ENCODE measurements at places on chromosomes 16 and 17.

DNA sequence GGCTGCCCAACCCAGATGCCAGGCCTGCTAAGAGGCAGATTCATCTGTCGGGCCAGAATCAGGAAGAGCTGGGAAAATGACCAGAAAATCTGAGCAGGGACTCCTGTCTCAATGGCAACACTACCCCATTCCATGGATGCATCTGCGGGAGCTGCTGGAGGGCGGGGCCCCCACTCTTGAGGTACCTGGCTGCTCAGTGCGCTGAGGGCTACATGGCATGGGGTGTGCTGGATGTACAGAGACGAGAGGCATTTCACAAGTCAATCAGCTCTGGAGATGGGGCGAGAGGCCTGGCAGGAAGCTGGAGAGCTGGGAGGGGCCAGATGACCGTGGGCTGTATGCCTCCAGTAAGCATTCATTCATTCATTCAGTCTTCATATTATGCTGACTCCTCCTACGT lies 6.4 kb downstream of the SDK2 start:
- no peak for DNase-seq

DNA sequence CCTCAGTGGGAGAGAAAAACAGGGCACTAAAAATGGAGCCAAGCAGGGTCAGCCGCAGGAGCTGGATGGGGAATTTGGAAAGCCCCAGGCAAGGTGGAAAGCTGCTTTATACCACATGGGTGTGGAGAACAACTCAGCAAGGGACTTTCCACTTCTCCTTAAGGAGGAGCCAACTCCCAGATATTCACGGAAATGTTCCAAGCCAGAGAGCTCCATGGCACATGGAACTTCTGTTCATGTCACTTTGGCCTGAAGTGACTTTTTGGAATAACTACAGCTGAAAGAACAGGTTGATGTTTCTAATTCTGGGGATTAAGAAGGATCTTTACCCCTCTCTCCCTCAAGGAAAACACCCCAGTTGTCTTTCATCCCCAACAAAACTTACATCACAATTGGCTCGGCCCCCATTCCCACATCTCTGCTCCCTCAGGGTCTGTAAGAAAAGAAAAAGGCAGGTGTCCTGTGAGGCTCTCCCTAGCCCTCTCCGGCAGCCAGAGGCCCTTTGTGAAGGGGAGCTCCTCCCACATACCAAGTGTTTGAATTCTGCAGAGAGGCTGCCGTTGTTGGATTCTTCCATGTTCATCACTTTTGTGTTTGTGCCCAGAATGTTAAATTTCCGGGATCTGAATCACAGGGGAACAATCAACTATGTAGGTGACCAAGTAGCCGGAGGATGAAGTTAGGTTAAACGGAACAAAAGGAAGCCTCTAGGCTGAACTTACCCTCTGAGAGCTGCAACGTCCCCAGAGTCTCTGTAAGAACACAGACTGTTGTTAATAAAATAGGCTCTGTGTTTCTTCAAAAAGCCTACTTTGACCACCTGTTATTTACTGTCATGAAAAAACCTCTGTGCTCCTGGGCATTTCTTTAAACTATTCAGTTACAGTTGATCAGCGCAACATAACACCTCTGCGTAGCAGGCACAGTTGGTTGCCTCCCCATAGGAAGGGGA lies 41.0 kb downstream of the STAT5A start:
- DNase-seq: peak; percentile 36

GRCh38 chr17:42809250-42809649 lies 10.6 kb downstream of the CNTD1 start:
- DNase-seq: no peak

GRCh38 chr16:9099131-9099625 lies 7.7 kb downstream of the HAPSTR1 start:
- no peak for DNase-seq

DNA sequence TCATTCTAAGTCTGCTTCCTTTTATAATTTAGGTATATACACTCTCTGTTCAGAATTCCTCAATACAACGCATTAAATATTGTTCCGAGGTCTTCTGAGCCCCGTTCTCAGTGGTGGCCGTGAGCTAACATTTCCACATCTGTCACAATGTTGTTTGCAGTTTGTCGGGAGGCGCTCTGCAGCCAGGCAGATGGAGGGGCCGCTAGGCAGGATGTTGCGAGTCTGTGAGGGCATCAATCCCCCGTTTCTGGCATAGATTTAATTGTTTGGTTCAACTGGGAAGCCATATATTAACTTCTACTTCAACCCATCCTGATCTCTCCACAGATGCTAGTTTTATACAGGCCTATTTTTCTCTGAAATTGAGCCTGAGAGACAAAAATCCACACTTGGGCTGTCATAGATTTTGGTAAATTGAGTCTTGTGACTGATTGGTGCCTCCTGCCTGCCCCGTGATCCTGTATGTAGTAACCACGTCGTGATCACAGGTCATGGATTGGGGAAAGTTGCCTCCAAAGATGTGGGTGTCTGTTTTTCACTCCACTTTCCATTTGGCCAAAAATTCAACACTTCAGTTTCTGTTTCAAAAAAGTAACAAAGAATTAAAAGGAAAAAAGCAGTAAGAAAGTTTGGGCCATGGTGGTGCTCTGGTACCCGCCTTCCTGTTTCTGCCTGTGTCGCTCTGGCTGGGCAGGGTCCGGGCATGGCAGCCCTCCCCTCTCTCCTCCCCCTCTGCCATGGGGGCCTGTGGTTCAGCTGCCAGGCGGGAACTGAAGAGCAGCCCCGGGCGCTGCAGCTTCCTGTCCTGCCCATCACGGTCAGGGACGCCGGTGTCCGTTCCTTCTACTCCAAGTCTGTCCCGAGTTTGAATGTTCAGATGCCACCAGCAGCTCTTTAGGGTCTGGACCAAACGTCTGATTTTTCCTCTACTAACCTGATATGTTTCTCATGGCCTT lies 41.5 kb downstream of the RPTOR start:
- no peak for DNase-seq

DNA sequence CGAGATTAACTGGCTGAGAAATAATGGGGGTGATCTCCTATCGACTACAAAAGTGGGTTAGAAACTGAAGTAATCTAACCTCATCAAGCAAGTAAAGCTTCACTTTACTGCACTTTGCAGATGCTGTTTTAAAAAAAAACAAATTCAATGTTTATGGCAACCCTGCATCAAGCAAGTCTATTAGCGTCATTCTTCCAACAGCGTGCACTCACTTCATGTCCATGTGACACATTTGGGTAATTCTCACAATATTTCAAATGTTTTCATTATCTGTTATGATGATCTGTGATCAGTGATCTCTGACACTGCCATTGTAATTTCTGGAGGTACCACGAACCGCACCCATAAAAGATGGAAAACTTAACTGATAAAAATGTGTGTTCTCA lies 70.8 kb downstream of the KANSL1 start:
- no peak for DNase-seq

GRCh38 chr16:30082545-30083090 lies 6.8 kb downstream of the PPP4C start:
- DNase-seq: no peak

DNA sequence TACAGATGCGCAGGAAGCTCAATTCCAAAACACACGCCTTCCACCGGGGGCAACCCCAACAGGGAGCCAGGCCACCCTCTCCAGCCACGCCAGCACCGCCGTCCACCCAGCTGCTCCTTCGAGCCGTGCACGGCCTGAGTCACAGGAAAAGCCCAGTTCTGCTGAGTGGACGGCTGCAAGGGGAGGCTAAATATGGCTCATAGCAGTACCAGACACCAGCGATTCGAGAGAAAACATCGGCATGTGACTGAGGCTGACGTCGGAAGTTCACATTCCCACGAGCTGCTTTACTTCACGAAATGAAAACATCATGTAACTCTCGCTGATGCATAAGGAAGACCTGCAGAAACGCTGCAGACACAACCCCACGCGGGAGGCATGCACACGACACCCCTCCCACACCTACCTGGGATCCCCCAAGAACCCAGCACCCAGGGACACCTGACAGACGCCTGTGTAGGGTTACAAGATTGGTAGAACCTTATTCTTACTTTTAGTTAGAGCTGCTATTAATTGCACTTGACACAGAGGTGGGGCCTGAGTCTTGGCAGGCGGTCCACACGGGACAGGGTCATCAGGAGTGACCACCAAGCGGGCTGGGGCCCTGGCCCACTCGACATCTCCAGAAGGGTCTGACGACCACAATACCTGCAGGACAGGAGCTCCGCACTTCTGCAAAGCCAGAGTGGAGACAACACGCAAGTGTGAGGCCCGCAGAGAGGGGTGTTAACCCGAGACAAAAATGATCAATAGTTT lies 116.8 kb downstream of the ANKRD11 start:
- no peak for DNase-seq

GRCh38 chr17:78665952-78666920 lies 89.0 kb upstream of the DNAH17 start:
- no peak for DNase-seq

DNA sequence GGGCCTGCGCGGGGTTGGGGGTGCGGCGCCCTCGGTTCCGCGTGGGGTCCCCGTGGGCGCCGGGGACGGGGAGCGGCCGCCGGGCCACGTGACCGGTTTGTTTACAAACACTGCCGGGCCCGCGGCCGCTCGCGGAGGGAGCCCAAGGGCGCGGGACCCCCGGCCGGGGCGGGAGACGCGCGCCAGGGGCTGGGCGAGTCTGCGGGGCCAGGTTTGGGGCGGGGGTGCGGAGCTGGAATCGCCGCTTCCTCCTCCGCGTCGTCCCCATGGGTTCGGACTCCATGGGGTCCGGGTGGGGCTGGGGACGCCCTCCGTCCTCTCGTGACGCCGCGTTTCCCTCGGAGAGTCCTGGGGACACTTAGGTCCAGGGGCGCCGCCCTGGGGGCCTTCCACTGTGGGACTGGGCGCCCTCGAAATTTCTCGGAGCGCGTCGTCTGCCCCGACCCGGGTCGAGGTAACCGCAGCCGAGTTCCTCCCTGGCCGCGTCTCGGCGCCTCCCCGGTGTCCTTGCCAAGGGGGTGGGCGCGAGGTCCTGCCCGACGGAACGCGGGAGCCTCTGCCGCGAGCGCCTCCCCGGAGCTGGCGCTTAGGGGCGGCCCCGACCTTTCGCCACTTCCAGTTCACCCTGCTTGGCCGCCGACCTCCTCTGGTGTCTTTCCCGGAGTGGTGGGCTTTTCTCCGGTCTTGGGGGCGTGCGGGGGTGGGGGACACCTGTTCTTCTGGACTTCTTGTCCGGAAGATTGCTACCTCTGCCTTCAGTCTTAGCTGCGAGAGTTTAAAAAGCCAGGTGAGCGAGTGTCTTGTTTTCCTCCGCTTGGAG lies 684 bp downstream of the YPEL2 start:
- peak; percentile 10 for DNase-seq

DNA sequence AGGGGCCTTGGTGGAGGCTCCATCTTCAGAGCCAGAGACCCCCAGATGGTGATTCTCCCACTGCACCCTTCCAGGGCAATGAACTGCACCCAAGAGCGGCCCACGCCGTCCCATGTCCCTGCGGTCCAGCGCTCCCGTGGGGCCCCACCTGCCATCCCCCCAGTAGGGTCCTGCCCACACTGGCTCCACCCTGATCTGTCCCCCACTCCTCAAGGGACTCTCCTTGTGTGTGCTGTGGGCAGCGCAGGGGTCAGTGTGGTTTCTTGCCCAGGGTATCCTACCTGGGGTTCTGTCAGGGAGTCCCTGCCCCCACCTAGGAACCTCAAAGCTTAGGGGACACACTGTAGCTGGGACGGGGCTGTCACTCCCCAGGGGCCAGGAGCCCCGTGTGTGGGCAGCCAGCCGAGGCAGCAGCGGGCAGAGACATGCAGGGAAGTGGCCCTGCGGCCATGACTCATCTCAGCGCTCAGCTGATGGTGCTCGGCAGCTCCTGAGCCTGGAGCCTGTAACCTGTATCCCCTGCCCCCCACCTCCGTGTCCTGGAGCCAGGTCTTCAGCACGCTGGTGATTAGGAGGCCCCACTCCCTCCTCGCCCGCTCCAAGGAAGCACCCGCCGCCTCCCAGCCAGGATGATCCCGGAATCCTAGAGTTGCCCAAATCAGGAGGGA lies 35.7 kb upstream of the SSTR5 start:
- DNase-seq: no peak

DNA sequence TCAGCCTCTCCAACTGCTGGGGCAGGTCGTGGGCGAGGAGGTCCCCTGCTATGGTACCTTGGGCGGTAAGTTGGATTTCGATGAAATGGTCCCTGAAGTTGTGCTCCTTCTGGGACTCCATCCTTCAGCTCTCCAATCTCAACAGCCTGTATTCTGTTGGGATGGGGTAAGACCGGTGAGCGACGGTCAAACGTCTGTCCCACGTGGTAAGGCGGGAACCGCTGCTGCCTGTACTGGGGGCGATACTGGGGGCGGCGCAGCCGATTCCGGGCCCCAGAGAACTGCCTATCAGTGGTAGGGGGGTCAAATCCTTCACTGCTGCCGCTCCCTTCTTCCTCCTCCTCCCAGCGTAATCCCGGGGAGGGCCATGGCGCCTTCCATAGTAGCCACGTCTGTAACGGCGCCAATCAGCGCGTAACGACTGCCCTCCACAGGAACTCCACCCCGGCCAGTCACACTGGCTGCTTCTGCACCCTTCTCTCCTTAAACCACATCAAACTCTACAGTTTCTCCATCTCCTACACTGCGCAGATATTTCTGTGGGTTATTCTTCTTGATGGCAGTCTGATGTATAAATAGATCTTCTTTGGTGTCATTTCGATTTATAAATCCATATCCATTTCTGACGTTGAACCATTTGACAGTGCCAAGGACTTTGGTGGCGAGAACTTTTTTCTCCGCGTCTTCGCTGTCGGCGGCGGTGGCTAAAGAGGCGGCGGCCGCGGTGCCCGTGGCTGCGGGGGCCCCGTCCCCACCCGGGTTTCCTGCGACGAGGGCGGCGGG lies 41.1 kb downstream of the AHSP start:
- no peak for DNase-seq

- DNase-seq: no peak
Measured at GRCh38 chr16:27475561-27475960, 73.6 kb downstream of the IL21R start.

DNA sequence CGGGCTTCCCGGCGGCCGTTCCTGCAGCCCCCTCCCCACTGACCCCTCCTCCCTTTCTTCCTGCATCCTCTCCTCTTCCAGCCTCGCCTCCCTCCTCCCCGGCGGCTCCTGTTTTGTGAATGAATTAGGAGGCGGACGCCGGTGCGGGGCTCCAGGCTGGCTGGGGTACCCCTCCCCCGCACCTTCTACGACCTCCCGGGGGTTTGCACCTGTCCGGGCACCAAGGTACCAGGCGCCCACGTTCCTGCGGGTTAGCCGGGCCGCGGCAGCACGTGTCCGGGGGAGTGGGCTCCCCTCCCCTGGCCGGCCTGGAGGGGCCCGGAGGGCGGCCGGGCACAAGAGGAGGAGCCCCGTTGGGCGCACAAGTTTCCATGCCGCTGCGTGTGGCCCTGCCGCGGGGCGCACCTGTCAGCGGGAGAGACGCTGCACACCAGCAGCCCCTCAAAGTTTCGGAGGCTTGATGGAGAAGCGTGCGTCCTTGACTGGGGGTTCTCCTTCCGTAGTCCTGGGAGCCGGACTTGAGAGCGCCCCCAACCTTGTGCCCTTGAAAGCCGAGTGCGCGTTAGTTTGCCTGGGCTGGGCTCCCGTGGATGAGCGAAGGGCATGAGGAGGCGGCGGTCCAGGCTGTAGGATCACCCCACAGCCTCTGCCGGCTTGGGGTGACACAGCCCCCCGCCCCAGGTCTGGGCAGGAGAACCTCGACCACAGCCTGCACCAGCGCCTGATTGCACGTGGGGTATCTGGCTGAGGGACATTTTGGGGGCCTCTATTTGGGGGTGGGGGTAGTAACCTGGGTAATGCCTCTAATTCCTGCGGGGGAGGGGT lies 1.2 kb downstream of the HAS3 start:
- DNase-seq: no peak

All from NCI-H1436 (cell line).